Activated naive CD4-positive, alpha-beta T cell (primary cell): ENCODE measurements at places on chromosomes 6 and 20.

- DNase-seq, result no peak
These were observed 7.2 kb upstream of the SYNJ2 start for GRCh38 chr6:157974341-157974894.

DNA sequence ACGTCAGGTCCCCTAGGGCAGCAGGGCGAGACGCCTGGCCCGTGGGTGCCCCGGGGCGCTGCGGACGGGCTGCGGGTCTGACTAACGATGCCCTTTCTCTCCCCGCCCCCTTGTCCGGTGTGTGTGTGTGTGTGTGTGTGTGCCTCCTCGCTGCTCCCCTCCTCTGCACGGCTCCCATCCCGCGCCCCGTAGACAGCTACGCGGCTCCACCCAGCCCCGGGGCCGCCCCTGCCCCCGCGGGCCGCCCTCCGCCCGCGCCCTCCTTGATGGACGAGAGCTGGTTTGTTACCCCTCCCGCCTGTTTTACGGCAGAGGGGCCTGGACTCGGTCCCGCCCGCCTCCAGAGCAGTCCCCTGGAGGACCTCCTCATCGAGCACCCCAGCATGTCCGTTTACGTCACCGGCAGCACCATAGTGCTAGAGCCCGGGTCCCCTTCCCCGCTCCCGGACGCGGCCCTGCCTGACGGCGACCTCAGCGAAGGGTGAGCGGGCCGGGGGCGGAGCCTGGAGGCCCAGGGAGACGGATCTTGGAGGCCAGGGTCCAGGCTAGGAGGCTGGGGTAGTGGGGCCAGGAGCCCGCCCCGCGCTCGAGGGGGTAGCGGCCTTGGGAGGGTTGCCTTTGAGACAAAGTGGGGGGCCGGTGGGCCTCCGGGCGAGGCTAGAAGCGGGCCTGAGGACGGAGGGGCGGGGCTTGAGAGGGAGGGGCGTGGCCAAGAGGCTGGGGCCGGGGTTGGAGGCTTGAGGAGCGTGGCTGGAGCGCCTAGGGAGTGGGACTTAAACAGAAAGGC, 5.1 kb downstream of the TP53INP2 start:
- peak; percentile 52 for DNase-seq

DNA sequence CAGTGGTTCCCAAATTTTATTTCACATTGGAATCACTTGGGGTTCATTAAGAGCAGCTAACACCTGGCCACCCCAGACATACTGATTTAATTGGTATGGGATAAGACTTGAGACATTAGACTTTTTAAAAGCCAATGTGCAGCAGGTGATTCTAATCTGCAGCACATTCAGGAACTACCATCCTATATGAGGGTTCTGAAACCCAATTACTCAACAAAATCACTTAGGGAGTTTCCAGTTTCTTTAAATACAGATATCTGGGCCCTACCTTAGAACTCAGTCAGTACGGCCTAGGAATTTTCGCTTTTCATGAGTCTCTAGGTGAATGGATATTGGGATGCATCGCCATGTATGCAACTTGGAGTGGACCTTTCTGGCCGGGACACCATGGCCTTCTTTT, 24.0 kb upstream of the L3MBTL3 start:
- DNase-seq, result no peak

DNA sequence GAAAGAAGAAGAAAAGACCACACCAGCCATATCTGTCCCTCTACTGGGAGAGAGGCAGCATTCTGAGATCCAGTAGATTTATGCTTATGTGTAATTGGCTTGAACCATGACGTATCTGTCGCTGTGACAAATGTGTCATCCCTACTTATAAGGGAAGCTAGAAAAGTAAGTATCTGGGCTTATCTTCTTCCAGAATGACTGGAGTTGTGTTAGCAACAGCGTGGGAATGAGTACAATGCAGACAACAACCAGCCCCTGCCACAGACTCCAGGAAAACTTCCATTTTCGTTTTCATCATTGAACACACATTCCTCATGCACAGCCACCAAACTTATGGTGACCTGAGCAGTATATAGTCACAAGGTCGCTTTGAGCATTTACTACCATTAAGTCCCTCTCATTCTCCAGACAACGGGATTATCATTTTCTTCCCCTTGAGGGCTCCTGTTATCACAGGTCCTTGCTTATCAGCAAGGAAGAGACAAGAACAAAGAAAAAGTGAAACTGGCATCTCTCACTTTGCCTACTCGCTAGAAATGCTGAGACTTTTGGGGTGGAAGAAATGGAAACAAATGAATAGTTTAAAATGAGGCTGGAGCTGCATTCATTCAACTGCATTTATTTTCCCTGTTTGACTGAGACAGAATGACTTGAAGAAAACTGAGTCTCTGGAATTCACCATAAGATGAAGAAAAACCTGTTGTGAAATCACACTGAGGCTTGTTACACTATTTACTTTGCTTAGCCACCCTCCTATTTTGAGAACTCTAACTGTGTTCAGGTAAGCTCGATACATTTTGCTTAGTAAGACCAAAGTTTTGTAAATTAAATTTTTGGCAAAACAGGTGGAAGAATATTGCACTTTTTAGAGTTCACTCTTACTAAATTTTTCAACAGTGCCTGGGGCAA, 149.3 kb upstream of the FOXQ1 start:
- DNase-seq, result no peak

- DNase-seq, result no peak
These were observed 49.1 kb downstream of the MAP7 start for GRCh38 chr6:136501096-136501495.

GRCh38 chr6:25882051-25882496, 8.0 kb upstream of the SLC17A3 start:
- DNase-seq, result peak; percentile 0

- DNase-seq, result no peak
These were observed 13.5 kb upstream of the XRN2 start for GRCh38 chr20:21289651-21290050.

- no peak for DNase-seq
These were observed 443.8 kb downstream of the KIF16B start for GRCh38 chr20:16129411-16129810.

DNA sequence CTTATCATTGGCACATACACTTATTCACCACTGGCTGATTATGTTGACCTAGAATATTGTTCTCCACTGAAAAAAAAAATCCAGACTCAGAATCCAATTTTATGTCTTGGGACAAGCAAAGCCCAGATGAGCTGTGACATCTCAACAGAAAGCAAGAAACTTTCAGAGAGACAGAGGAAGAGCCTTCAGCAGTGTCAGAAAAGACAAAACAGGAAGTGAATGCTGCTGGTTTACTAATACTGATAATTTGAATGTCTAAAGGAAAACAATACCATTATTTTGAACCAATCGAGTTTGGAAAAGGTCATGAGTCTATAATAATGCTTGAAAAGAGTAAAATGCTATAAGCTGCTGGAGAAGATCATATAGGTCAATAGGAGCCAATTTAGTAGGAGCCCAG, 179.8 kb upstream of the RIMS1 start:
- no peak for DNase-seq

DNA sequence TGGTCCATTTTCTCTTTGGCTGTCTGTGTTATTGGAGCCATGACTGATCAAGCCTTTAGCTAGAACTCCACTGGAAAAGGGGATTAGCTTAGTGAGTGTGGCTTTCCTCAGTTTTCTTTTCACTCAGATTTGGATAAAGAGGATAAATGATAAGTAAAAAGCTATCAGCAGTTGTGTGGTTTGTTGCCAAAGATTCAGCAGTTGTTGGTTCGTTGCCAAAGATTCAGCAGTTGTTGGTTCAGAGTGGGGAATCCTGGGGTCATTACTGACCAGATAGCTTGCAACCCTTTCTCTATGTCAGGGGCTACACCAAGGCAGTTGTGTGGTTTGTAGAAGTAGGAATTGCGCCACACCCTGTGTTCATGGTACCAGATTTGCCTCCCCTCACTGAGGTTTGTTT, 107.7 kb upstream of the SCP2D1 start:
- no peak for DNase-seq

- DNase-seq, result no peak
These were observed 19.3 kb downstream of the UQCC2 start for GRCh38 chr6:33692078-33692759.

DNA sequence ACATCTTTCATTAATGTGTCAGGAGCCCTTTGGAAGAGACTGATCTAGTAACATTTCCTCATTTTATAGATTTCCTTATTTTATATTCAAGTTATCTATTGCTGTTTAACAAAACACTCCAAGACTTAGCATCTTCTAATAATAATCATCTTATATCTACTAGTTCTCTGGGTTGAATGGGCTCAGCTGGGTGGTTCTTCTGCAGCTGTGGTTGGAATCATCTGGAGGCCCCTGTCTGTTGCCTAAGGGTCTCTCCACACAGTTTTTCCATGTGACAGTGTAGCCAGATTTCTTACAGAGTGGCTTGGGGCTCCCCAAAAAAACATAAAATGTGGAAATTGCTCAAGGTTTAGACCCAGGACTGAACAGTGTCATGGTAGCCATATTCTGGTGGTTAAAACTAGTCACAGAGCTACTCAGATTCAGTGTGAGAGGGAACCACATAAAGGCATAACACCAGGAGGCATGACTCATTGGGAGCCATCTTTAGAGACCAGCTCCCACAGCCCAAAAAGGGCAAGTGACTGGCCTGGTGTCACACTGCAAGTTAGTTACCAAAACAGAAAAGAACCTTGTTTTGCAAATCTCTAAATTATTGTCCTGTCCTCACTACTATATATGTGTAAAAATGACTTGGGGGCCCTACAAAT, 11.5 kb downstream of the SLC2A10 start:
- DNase-seq, result no peak

GRCh38 chr6:46476301-46476700, 14.9 kb downstream of the RCAN2 start:
- no peak for DNase-seq

DNA sequence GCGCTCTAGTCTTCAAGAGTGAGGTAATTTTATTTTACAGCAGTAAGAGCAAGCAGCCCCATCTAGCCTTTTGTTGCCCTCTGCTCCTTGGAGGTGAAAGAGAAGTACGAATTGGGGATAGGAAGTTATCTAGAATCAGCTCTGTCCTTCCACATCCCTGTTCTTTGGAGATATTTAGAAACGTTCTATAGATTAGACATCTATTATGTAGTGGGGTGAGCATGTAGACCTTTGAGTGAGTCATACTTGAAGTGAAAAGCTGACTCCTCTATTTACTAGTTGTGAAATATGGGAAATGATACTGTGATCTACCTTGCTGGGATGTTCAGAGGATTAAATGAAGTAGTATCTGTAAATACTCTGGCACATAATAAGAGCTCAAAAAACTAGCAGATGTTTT, 36.0 kb upstream of the SLC35D3 start:
- no peak for DNase-seq

DNA sequence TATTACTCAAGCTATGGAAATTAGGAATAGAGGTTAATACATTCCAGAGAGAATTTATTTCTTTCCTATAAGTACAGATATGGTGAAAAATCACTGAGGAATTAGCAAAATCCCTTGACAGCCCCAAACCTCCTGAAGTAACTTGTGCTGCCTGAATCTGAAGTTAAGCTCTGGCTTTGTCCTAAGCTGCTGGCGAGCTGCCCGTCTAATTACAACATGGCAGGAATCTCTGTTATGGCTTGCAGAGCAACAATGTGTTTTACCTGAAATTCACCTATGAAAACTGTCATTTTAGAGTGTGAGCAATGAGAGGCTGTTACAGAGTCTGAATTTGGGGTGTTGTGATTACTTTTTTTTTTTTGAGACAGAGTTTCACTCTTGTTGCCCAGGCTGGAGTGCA, 22.5 kb upstream of the IYD start:
- DNase-seq, result no peak

- DNase-seq, result no peak
These were observed 535.5 kb upstream of the CITED2 start for GRCh38 chr6:139909992-139910391.
